ENCODE measurements at places on chromosomes 6 and 20.

DNA sequence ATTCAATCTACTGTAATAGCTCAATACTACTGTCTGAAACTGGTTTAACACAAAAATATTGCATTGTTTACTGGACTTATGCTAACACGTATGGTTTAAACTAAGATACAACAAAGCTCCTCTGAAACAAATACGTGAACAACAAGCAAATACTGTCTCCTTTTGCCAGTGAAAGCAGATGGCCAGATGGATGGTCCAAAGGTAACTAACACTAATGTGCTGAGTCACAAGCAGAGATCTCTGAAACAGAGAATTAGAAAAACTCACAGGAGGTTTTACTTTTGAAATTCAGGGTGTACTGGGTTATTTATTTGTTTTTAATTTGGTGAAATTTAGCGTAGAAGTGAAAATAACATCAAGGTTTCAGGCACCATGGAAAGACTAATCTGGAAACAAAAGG is 124.3 kb upstream of the SOX4 start:
- no peak for DNase-seq

- DNase-seq, result no peak
These were observed 124.5 kb upstream of the AHI1 start for GRCh38 chr6:135622081-135622480.

- no peak for DNase-seq
These were observed 1.2 kb downstream of the DDR1 start for GRCh38 chr6:30885481-30885998.

DNA sequence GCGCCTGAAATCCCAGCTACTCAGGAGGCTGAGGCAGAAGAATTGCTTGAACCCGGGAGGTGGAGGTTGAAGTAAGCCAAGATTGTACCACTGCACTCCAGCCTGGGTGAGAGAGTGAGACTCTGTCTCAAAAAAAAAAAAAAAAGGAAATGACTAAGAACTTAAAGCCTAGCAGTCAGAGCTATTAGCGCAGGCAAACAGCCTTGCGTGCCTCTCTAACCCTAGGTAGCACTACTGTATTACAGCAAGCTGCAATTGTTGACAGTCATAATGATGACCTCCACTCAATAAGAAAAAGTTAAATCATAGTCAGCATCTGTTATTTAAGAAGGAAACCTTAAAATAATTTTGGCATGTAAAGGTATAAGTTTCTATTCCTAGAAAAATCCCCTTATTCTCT is 14.4 kb downstream of the GSS start:
- DNase-seq, result no peak

DNA sequence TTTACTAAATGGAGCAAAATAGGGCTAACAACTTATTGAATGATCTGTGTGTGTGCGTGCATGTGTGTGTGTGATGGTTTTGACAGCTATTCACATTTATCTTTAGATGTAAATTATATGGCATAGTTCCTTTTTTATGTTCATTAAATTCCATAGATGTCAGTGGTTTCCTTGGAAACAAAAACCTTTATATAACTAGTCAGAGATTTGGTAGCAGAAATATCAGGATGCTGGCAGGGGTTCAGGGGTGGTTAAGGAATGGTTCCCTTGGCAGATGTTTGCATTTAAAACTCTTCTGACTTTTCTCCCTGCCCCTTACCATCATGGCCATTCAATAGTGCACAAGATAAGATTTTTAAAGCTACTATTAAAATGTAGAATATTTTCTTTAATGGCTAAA is 256.6 kb downstream of the PLCB1 start:
- no peak for DNase-seq

- no peak for DNase-seq
These were observed 69.6 kb downstream of the PHACTR2 start for GRCh38 chr6:143747347-143747842.

- no peak for DNase-seq
These were observed 113.2 kb downstream of the TMEM170B start for GRCh38 chr6:11650711-11651110.

DNA sequence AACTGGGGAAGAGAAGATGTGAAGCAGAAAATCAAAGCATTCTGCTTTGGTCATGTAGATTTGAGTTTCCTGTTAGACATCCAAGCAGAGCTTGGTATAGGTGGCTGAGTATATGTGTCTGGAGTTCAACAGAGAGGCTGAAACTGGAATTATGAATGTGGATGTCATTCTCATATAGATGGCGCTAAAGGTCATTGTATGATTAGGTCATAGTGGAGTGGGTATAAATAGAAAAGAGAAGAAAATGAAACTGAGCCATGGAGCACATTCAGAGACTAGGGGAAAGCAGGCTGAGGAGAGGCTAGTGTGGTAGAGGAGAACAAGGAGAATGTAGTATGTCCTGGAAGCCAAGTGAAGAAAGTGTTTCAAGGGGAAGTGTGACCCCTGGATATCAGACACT is 295.6 kb upstream of the PLN start:
- no peak for DNase-seq
